Dermis microvascular lymphatic vessel endothelial cell (primary cell): ENCODE measurements at places on chromosomes 2 and 18. TPM values are rescaled to one million over a fixed set of nuclear protein-coding genes. Genes with fewer than 3 reads are reported as not detected.

UGT1A10 gene
- total RNA-seq: not detected in 2 replicates

RBM44 gene
- total RNA-seq: 0.26 and 0.38 TPM in 2 replicates

TM4SF20 gene
- not detected in 2 replicates for total RNA-seq

TBR1 gene
- total RNA-seq: under 0.01 TPM in 2 replicates

GAL3ST2 gene
- not detected in 2 replicates for total RNA-seq

IL36RN gene
- not detected in 2 replicates for total RNA-seq

B3GNT2 gene
- 17.8 and 20.1 TPM in 2 replicates for total RNA-seq

FSIP2 gene
- total RNA-seq: under 0.01 TPM in 2 replicates

PLEKHM3 gene
- total RNA-seq: 7.2 and 11.1 TPM in 2 replicates

CYBRD1 gene
- total RNA-seq: 9.6 and 22.8 TPM in 2 replicates

DLX1 gene
- total RNA-seq: under 0.01 TPM in 1 of 2 replicates, not detected in the other

SCYGR4 gene
- not detected in 2 replicates for total RNA-seq

GAREM1 gene
- total RNA-seq: 0.25 and 0.26 TPM in 2 replicates

SERPINB3 gene
- total RNA-seq: not detected in 2 replicates

IGFBP5 gene
- 0.25 and 0.64 TPM in 2 replicates for total RNA-seq

KIF1A gene
- total RNA-seq: under 0.01 TPM in 2 replicates

TMEM198 gene
- not detected in 2 replicates for total RNA-seq

TFPI gene
- total RNA-seq: 716 and 1,528 TPM in 2 replicates

RBFA gene
- total RNA-seq: 32.4 and 34.0 TPM in 2 replicates

EPAS1 gene
- total RNA-seq: 109 and 193 TPM in 2 replicates

NFE2L2 gene
- total RNA-seq: 22.9 and 47.2 TPM in 2 replicates

TRIM43 gene
- not detected in 2 replicates for total RNA-seq

IL36B gene
- total RNA-seq: not detected in 2 replicates

CD8A gene
- total RNA-seq: under 0.01 TPM in 2 replicates

PARD3B gene
- total RNA-seq: 6.4 and 11.9 TPM in 2 replicates

EML6 gene
- total RNA-seq: 0.63 and 0.77 TPM in 2 replicates

MGAT4A gene
- total RNA-seq: 6.2 and 9.4 TPM in 2 replicates

GKN1 gene
- not detected in 2 replicates for total RNA-seq

REG1B gene
- not detected in 2 replicates for total RNA-seq

CREG2 gene
- total RNA-seq: 0.39 and 0.51 TPM in 2 replicates

CD8B2 gene
- not detected in 2 replicates for total RNA-seq

SULT1C2 gene
- total RNA-seq: not detected in 2 replicates

SAG gene
- total RNA-seq: under 0.01 TPM in 1 of 2 replicates, not detected in the other

ALPG gene
- total RNA-seq: not detected in 2 replicates

OST4 gene
- total RNA-seq: 418 and 498 TPM in 2 replicates

DHRS9 gene
- total RNA-seq: not detected in 2 replicates

MROH2A gene
- total RNA-seq: not detected in 2 replicates

PKP4 gene
- 29.5 and 43.7 TPM in 2 replicates for total RNA-seq

XIRP2 gene
- not detected in 2 replicates for total RNA-seq

FEV gene
- not detected in 2 replicates for total RNA-seq

ZSWIM2 gene
- total RNA-seq: under 0.01 TPM in 1 of 2 replicates, not detected in the other

SLC35F6 gene
- total RNA-seq: 28.6 and 57.0 TPM in 2 replicates
